ENCODE measurements at places on chromosomes 11 and 22.

DNA sequence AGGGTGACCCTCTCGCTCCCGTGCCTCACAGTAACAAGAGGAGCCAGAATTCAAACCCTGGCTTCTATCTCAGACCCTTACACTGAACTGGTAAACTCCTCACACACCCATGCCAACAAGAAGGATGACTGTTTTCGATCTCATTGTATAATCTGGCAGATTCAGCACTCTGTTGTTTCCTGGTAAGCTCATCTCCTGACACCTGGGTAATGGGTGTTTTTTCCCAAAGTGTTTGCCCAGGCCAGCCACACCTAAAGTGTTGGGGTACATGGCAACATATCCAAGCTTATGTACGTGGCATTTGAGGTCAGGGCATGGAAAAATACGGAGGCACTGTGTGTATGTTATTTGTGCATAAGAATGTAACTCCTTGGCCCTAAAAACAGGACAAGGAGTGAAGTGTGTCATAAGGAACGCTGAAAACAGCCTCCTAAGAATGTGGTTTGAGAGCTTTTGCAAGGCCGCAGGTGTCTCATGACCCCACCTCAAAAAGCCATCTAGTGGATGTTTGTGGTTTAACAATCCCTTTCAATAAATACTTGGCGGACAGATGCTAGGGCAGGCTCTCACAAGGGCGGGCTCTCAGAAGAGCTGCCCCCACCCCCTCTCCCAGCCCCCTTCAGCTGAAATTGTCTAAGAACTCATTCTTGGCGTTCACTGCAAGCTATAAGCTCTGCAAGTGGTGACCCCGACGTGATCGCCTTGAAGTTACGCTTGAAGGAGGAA, at the start of gene MS4A15:
Gene MS4A15, plus strand, starts transcription at position 561 of the 726 bp plus-strand sequence. CDS start 6,867 bp downstream, outside the sequence.
- DNase-seq = no peak

GRCh38 chr11:257766-258493, 20.3 kb upstream of the NLRP6 start:
- no peak for DNase-seq

- no peak for DNase-seq
Observed at GRCh38 chr11:12640926-12641849, 33.0 kb upstream of the TEAD1 start.

GRCh38 chr11:30741039-30741550, 154.9 kb upstream of the MPPED2 start:
- DNase-seq = no peak

- DNase-seq = no peak
Observed at GRCh38 chr11:46471943-46472661, 80.5 kb upstream of the CHRM4 start.

DNA sequence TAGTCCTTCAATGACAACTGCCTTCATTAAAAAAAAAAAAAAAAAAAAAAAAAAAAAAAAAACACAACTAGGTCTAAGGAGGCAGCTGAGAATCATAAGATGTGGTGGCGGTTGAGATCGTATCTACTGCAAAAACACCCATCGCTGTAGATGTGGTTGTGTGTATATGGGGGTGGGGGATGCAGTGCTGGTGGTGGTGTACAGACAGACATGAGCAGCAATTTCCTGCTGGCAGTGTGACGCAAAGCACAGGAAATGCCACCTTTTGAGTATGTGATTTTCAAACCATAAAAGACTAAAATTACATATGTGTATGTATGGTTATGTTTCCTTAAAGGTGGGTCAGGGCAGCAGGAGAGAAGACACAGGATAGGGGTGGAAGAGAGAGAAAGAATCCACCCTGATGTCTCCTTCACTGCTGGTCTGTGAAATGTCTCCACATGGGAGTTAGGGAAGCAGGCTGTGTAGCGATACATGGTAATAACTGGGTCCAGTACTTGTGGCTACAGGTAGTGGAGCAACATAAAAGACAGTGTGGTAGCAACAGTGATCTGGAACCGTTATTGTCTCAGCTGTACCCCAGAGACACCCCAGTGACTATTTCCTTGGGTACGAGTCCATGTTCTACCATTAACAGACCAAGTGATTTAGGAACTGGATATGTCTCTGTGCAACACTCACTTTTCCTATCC, 57.9 kb downstream of the SYTL2 start:
- DNase-seq = peak; percentile 93

Data from CD4-positive, alpha-beta T cell treated with Interferon gamma for 1 hour (primary cell).